WTC11 (cell line): ENCODE measurements at places on chromosomes 3 and 15.

DNA sequence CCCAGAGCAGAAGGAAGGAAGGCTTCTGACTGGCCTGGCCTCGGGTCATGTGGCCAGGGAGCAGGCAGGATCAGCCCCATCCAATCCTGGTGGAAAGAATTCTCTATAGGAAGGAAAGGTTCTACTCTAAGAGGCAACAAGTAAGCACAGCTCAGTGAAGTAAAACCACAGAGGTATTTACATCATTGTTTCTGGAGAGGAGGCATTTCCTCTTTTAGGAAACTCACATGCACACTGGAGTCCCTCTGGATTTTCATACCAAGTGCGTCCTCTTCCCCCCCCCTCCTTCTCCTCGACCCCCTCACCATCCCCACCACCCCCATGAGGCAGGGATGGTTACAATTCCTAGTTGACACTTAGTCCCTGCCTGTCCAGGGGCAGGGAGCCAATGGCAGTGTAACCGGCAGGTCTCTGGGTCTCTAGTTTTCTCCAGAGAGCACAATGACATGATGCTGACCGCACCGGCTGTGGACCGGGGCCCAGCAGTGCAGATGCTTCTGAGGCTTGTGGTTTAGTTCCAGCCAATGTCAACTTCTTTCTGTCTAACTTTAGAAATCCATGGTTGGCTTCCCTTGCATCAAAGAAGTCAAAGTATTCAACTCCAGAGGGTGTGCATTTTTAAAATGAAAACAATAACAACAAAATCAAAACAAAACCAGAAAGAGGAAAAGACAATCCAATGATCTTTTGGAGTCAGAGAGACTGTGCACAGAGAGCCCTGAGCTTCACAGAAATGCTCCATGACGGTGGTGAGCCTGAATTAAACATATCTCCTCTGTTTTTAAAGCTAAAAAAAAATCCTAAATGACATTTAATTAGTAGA lies 230.3 kb upstream of the TLE3 start:
- DNase-seq, result no peak

DNA sequence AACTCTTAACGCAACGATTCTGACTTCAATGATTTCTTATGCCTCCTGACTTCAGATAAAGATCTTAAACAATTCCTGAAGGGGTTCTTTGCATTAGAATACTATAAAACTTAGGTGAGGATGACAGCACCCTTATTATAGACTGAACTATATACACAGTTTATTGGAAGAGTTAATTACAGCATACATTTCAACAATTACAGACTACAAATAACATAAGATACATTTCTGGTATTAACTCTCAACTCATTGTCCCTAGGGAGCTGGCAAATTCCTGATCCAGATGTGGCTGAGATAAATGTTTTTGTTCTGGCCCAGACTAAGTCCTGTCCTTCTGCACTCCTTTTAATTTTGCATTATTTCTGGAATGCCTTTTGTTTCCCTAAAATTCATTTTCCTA lies 155.5 kb upstream of the TMC3 start:
- DNase-seq, result no peak

GRCh38 chr3:114660124-114660523 lies 366.3 kb downstream of the TIGIT start:
- no peak for DNase-seq

DNA sequence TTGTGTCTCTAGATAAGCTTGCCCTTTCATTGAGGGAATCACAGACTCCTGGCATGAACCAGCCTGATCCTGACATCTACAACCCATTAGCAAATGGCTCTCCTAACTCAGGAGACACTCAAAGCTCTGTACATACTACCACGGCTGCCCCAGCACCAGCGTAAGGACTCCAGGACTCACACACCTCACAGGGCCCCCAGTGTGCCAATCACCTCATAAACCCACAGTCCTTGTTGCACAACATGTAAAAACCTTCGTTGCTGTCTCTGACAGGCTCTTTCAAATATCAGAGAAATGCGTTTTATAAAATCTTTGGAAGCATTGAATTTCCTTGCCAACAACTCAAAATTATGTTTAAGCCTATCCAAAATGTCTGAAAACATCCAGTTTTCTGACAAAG lies 7.3 kb downstream of the FYCO1 start:
- no peak for DNase-seq

DNA sequence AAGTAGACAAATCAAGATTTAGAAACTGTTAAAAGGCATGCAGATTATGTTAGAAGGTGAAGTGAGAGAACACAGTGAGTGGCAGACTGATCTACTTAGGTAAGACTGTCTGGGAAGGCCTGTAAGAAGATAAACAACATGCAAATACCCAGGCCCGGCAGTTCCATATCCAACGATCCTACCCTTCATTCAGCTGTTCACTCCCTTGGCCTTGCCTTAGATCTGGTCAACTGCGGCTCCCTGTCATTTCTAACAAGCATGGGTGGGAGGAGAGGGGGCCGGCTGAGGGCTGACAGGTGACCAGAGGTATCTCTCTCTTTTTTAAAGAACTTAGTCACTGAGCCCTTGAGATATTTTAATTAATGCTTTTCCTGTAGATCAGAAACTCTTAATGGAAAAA lies 84.7 kb upstream of the FAM3D start:
- DNase-seq, result no peak

- DNase-seq, result no peak
Observed at GRCh38 chr3:178658694-178659325, 122.6 kb downstream of the KCNMB2 start.

DNA sequence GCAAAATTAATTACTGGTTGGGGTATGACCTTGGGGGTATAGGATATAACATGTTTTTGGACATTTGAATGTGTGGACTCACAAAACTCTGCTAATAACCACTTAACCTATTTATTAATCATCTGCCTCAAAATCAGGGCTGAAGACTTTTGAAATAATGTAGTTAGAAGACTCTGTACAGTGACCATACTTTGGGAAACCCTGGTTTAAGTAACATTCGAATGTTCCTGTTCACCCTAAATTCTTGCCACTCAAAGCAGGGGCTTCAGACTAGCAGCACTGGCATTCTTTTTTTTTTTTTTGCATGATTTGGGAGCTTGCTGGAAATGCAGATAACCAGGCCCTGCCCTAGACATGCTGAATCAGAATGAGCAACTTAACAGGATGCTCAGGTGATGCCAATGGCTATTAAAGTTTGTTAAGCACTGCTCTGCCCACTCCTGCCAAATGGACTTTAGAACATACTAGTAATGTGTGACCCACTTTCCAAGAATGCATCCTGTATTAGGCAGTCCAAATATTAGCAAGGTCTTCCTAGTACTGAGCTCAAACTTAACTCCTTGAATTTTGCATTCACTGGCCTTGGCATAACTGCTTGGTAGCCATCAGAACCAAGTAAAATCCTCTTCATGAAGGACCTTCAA lies 12.7 kb upstream of the ST3GAL6 start:
- DNase-seq, result no peak
